ENCODE measurements at places on chromosomes 3 and 15.
A peak's percentile ranks its signal among the peaks of the same experiment; 100 is the strongest.

GRCh38 chr3:30623351-30623750 is 16.9 kb downstream of the TGFBR2 start:
- DNase-seq = no peak

DNA sequence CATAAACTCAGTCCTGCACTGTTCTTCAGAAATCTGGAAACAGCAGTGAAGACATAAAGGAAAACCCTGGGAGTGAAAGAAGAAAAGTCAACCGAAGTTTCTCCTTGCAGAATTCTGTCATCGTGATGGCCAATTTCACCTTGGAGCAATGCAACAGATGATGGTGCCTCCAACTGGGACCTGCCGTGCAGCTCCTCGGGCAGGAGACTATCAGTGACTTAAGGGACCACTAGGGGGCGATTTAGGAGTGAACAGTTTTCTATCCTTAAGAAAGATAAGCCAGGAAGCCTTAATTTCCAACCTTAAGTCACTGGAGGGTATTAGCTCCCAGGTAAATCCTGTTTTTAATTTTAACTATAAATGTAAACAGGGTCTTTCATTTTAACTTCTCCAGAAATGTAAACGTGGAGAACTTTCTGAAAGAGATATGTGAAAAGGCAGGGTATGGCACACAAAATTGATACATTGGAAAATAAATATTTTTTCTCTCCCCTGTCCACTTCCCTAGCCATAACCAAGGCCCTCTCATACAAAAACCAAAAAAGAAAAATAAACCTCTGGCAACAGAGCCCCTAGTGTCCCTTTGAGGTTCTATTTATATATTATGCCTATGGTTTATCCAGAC is 116.3 kb downstream of the PDZRN3 start:
- no peak for DNase-seq

- no peak for DNase-seq
Measured at GRCh38 chr15:101827257-101827656, 15.3 kb downstream of the OR4F15 start.

DNA sequence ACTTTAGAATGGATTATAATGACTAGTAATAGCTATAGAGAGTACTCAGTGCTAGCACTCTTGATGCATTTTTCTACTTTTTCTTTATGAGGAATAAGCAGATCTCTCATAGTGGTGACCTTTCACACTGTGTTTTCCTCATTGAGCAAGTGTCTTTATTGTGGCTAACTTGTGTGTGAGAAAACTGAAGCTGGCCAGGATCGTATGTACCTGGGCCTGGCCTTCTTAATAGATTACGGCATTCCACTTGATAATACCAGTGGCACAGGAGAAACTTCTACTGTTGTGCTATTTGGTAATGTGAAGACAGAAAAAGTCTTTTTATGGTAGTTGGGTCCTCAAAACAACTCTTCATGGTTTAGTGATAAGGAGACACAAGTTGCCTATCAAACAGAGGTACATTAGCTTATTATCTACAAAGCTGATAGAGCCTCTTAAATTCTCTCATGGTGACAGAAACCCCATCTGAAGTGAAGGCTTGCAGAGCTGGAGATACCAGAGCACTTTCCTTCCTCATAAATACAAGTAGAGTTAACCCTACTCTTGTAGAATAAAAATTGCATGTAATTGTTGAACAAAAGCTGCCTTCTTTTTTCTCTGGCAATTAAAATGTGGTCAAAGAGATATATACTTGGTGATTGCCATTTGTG is 64.6 kb downstream of the LYSMD4 start:
- DNase-seq = no peak

DNA sequence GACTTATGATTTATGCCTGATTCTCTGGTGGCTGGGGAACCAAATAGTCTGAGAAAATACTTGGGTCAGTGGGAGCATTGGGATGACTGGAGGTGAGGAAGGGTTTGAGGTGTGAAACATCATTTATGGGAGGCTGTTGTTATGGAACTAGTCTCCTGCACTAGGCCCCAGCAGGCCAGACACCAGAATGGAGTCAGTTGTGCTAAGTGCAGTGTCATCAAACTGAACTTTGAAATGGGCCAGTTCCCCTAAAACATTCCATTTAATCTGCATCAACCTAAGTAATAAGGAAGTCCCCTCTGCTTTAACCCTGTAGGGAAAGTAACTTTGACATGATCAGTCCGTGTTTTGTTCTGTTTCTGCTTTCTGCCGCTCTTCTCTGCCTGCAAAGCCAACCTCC is 44.9 kb upstream of the KLHL25 start:
- no peak for DNase-seq

- DNase-seq = no peak
Measured at GRCh38 chr3:149658744-149659497, 1.1 kb upstream of the WWTR1 start.

DNA sequence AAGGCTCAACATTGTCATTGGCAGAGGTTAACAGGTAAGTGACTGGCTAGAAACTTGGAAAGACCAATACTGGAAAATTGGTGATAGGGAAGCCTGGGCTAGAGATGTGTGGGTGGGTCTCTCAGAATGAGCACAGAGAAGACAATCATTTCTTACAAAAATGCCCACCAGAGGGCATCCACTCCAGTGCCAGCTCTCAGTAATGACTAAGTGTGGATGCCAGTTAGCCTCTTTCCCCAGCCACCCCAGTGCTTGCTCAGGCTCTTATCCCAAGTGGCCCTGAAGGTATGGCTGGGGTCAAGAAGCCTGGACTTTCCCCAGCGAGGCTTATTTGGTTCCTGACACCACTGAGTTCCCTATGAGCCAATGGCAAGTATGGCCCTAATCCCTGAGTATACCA is 115.9 kb upstream of the ST8SIA2 start:
- DNase-seq = no peak

DNA sequence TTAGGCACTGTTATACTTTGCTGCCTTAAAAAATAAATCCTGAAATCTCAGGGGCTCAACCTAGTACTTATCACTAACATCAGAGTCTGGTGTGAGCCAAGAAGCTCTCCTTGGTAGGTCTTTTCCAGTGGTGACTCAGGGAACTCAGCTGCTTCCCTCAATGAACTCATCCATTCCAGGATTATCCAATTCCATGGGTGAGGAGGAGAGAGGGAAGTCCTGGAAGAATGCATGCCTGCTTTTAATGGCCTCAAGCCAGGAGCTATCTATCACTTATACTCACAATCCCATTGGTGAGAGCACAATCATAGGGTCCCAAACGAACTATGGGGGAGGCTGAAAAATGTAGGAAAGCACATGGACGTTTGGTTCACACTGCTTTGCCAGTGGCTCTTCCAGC is 113.6 kb downstream of the POLR2M start:
- no peak for DNase-seq

GRCh38 chr3:183591881-183592521 is 36.5 kb upstream of the KLHL6 start:
- DNase-seq = no peak

DNA sequence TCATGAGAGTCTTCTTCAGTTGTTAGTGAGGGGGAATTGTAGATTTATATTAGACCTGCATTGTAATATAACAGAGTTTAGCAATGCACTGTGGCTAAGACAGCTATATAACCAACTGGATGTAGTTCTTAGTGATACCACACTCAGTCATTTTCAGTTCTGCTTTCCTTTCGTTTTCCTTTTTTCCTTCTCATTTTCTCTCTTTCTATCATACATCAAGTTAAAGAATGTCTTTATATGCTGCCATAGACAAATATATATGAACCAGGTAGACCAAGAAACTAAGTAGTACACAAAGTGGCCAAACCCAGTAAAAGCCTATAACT is 43.7 kb upstream of the CD47 start:
- no peak for DNase-seq

DNA sequence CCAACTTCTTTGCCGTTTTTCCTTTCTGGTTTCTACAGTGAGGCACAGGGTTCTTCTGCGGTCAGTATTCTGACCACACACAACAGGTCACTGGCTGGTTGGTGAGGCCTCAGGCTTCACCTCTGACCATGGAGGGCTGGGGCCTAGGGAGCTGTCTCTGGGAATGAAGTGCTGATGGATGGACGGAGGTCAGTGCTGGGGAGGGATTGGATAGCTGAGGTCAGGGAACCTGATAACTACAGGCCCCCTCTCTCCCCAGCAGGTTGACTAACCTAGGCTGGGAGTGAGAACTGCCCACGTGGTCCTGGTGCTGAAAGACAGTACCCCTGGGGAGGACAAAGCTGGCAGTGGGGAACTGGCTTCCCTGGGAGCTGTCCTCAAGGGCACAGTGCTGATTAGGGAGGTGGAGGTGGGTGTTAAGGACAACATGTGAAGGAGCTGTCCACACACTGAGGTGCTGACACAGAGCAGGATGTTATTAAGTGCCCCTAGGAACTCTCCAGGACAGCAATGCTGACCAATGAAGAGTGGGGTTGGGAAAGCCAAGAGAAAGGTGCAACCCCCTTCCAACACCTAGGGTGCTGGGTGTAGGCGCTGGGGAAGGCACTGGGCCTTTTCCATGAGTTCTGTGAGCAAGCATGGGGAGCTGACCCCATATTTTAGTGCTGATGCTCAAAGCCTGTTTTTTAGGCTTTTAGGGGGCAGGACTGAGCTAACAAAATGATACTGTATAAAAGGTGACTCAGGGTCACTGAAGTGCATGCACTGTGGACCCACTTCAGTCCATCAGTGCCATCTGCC is 45.2 kb downstream of the ATP2B2 start:
- DNase-seq = no peak

DNA sequence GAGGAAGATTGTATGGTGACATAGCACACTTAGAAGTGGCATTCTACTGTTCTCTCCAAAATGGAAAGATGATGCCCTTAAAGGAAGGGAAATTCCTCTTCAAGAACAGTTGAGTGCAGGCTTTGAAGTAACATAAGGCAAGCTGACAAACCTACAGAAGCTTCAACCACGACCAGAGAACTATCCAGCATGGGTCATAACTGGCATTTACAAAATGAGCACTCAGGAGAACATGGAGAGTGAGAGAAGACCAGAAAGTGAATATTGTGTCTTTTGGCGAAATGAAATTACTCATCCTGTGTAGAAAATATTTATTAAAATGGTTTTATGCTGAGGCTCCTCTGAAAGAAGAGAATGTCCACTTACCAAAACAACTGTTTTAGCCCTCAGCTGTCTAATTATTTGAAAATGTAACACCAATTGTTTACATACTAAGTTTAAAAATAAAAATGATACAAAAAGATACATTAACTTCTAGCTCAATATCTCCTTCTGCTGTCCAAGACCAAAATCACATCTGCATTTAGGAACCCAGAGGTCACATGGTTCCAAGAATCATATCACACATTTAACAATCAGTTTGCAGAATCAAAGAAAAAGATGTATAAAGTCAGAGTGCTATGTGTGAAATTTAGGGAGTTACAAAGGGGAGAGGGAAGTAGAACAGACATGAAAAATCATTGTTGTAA is 216.9 kb downstream of the ATP8B4 start:
- no peak for DNase-seq

GRCh38 chr15:78762985-78763795 is 48.1 kb downstream of the ADAMTS7 start:
- DNase-seq = no peak

- no peak for DNase-seq
Measured at GRCh38 chr15:44529864-44530604, 6.9 kb upstream of the EIF3J start.

- DNase-seq = peak; percentile 26
Measured at GRCh38 chr3:168040607-168041208, 55.0 kb downstream of the GOLIM4 start.

DNA sequence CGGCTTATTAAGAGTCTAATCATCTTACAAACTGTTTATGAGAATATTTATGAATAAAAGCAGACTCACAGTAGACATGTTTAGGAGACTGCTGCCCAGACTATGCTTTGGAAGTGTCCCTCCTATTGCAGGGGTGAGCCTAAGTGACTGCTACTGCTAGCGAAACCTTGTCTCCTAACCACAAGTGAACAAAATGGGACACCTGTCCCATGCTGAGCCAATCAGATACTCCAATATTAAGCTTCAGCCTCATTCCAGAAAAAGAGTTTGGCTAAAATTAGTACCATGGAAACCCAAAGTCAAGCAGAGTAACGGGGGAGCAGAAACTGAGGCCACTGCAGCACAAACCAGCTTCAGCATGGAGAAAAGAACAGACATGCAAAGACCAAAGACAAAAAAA is 4.6 kb downstream of the DENND6A start:
- no peak for DNase-seq

DNA sequence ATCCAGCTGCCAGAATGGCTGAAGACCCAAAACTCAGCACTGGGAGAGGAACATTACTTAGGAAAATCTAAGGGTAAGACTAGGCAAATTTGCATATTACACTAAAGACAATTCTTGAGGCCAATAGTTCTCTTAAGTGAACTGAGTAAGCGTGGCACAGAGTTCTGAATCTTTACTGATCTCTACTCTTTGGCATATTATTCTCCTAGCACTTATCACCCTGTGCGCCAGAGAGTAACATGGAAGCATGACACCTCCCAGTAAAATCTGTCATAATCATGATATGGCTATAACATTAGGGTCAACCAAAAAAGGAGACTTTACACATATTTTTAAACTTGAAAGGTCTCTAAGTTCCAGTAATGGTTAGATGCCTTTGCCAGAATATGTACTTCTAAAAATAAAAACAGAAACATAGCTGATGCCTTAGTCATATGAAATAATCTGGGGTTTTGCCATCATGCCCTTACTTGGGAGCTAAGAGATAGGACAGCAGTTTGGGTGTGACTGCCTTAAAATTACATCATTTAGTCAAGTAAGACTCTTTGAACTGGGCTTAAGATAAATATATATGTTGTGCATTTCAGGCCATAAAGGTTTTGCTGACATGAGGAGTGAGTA is 290.5 kb downstream of the PLCL2 start:
- no peak for DNase-seq

DNA sequence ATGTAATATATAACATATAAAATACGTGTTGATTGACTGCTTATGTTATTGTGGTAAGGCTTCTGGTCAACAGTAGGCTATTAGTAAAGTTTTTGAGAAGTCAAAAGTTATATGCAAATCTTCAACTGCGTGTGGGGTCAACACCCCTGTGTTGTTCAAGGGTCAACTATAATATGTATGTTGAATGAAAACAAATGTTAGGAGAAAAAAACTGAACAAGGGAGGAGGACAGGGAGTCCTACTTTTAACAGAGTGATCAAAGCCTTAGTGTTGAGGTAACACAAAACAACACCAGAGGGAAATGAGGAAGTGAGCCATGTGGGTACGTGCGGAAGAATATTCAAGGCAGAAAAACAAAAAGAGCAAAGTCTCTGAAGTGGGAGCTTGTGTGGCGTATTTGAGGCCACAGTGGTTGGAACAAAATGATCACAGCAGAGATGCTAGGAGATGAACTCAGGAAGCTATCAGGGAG is 62.5 kb downstream of the SFMBT1 start:
- no peak for DNase-seq

DNA sequence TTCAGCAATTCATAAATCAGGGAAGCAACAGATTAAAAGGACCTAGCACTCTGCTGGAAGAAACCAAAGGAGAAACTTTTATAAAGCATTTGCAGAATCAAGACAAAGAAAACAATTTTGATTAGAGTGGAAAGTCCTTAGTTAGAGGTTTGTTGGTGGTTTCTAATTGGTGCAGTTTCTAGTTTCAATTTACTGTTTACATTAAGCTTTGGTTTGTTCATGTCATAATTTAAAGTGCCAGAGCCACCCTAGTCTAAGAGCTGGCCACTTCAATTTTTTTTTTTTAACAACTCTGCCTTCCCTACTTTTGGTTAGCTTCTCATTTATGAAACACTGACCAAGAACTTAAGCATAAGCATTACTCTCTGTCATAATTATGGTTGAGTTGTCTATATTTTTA is 1428.2 kb upstream of the GBE1 start:
- no peak for DNase-seq

GRCh38 chr3:134376786-134377426 is 2.7 kb upstream of the AMOTL2 start:
- DNase-seq = no peak
